CD4-positive, alpha-beta T cell treated with Interleukin-6 at 100 ng/mL for 8 hours (primary cell): ENCODE measurements at places on chromosomes 3 and 15.

- no peak for DNase-seq
Measured at GRCh38 chr15:26197060-26197459, 333.9 kb upstream of the ATP10A start.

- no peak for DNase-seq
Measured at GRCh38 chr3:154214306-154214705, 93.1 kb downstream of the ARHGEF26 start.

DNA sequence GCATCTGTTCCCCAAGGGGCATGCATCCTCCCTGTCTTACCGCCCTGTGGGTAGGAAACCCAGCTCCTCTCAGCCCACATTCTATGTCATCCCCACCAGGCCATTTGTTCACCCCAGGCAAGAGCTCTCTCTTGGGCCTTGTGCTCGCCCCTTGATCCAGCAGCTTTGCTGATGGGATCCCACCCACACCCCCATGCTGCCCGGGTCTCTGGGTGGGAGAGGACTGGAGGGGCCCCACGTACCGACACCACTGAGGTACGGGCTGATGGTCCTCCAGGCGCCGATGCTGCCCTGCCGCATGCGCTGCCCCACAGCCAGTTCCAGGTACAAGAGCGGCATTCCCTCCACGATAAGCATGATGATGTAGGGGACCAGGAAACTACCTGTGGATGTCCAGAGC lies 14.5 kb downstream of the SLC6A20 start:
- no peak for DNase-seq

GRCh38 chr3:123388811-123389627 lies 59.9 kb downstream of the ADCY5 start:
- DNase-seq = no peak

DNA sequence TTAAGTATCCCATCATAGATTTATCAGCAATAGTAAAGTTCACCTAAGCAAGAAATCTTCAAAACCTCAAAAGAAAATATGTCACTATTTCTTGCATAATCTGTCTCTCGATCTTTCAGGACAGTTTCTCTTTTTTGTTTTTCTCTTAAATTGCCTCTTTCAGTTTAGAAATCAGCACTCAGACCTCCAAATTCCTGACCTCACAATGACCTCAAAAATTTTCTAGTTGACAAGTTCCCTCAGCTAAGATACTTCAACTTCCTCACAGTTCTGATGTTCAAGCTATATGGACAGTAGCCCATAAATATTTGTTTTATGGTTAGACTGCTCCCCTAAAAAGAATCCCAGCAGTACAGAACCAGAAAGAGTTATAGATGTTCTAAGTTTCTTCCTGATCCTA lies 24.1 kb downstream of the SLC24A5 start:
- DNase-seq = no peak

GRCh38 chr3:140546649-140547048 lies 131.2 kb upstream of the TRIM42 start:
- no peak for DNase-seq

- no peak for DNase-seq
Measured at GRCh38 chr3:129625072-129625874, 18.8 kb upstream of the PLXND1 start.

- DNase-seq = no peak
Measured at GRCh38 chr3:145639875-145640274, 521.1 kb downstream of the PLOD2 start.

GRCh38 chr3:83953417-83954089 lies 1005.2 kb upstream of the CADM2 start:
- no peak for DNase-seq

DNA sequence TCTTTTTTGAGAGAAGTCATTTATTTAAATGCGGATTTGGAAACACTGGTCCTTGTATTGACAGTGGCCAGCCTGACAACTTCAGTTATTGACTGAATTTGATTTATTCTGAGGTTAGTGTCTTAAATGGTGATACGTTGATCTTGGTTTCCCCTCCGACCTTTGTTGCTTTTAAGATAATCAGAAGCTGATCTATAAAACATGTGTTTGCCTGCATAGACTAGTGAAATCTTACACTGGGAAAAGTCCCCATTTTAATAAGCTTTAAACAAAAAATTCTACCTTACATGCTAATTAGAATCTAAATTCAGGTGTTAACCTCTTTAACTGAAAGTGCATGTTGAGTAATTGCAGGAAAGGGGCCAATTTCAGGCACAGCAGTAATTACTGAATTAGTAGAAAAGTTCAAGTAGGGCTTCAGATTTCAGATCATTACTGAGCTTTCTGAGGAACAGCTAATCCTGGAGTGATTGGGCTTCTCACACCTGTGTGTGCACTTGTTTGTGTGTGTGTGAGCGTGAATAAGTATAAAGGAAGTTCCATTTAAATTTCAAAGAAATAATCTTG lies 221.4 kb downstream of the SOX2 start:
- DNase-seq = no peak

GRCh38 chr3:68854170-68854569 lies 78.2 kb downstream of the TAFA4 start:
- no peak for DNase-seq

GRCh38 chr3:55690177-55690576 lies 203.1 kb upstream of the WNT5A start:
- no peak for DNase-seq

DNA sequence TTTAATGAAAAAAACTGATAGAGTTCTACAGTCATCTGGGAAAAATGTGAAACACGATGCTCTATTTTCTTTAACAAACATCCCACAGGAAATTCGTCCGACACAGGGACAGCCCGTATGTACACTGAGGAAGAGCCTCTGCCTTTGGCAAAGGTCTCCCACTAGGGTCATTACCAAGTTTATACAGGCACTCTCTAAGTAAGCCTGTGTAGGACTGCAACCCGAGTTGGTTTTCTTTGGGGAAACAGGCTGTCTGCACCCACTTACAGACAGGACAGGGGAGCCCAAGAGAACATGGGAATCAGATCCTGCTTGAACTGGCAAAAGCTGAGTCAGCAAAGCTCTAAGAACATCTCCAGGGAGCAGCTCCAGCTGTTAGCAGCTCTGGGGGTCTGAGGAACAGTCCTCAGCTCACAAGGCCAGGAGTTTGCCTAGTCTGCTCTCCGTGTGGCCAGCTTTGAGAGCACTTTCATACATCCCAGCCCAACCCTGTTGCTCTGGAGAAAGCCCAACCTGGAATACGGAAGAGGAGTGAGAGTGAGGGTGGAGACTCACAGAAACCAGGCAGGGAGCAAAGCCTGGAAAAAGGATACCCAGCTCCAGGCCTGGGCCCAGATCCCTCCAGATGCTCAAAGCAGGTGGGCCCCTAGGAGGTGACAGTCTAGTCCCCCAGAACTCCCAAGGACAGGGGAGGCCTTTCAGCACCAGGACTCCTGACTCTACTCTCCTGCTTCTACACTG lies 1.9 kb downstream of the TBC1D2B start:
- no peak for DNase-seq

GRCh38 chr3:23199649-23200048 lies 3.5 kb upstream of the UBE2E2 start:
- DNase-seq = no peak

DNA sequence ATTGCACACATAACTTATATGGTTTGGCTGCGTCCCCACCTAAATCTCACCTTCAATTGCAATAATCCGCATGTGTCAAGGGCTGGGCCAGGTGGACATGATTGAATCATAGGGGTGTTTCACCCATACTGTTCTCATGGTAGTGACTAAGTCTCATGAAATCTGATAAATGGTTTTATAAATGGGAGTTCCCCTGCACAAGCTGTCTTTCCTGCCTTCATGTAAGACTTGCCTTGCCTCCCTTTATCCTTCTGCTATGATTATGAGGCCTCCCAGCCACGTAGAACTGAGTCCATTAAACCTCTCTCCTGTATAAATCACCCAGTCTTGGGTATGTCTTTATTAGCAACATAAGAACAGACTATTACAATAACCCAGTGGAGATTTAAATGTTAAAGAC lies 653.9 kb downstream of the ROBO1 start:
- DNase-seq = no peak

GRCh38 chr3:74314696-74315095 lies 299.8 kb downstream of the CNTN3 start:
- DNase-seq = no peak

GRCh38 chr15:88655103-88655553 lies 16.3 kb downstream of the ISG20 start:
- no peak for DNase-seq

DNA sequence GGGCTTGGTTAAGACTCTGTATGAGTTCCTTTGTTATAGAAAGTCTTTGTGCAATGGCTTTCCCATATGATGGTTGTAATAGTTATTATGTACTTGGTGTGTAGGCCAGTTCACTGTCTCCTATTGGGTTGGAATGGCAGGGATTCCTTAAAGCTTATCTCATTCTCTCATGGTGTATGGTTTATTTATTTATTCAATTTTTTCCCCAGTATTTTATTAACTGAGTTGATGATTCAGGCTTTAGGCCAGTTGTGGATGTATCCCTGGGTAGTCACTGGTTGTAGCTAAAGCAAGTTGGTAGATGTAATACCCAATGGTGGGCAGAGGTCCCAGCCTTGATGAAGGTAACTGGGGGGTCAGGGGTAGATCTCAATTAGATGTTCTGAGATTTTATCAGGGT lies 349.4 kb downstream of the DOCK3 start:
- DNase-seq = no peak

DNA sequence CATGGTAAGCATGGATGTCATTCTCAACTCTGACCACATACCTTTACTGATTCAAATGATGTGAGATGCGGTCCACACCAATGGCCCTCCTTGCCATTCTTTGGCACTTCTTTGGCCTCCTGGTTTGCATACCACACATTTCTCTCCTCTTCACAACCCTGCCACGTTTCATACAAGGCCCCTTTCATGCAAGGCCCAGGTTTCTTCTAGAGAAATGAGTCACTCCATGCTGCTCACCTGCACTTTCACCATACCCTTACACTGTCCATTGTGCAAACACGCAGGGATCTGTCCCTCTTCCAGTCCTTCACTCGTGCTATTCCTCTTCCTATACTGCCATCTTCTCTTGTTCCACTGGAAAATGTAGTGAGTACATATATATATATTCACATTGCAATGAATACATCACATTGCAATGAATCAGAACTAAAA lies 24.4 kb upstream of the SLC24A5 start:
- no peak for DNase-seq

GRCh38 chr3:47370887-47371697 lies 9.7 kb upstream of the PTPN23 start:
- DNase-seq = peak; percentile 17

- no peak for DNase-seq
Measured at GRCh38 chr15:83462953-83463433, 15.9 kb downstream of the SH3GL3 start.

GRCh38 chr3:37704064-37704463 lies 157.6 kb upstream of the CTDSPL start:
- DNase-seq = no peak

- DNase-seq = no peak
Measured at GRCh38 chr3:141392416-141392815, 24.1 kb downstream of the ZBTB38 start.

- DNase-seq = peak; percentile 74
Measured at GRCh38 chr3:152298393-152299248, 29.9 kb downstream of the MBNL1 start.

DNA sequence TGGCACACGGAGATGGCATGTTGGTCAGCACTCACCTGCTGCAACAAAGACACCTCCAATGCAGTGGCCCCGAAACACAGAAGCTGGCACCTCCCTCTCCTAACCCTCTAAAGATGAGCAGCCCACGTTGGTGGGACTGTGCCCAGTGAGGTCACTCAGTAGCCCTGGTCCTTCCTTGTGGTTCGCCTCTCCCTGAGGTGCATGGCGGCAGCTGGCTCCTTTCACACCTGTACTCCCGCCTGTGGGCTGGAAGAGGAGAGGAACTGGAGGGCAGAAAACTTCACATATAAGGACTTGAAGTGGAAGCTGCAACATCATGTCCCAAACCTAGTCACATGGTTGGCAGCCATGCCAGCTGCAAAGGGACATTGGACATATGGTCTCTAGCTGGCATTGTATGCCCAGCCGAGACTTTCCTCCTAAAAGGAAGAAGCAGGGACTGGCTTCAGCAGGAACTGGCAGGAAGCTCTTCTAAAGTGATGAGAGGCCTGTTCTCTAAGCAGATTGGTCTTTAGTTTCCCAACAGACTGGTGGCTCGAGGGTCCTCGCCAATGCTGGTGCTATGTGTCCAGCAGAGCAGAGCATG lies 10.8 kb upstream of the C3orf22 start:
- DNase-seq = no peak

- no peak for DNase-seq
Measured at GRCh38 chr3:161854232-161854771, 357.7 kb downstream of the OTOL1 start.

- no peak for DNase-seq
Measured at GRCh38 chr15:89999676-90000185, 1.4 kb upstream of the ZNF710 start.
